Fibroblast of skin of right biceps (primary cell): ENCODE measurements at places on chromosomes 12 and 14.
A peak's percentile ranks its signal among the peaks of the same experiment; 100 is the strongest.

DNA sequence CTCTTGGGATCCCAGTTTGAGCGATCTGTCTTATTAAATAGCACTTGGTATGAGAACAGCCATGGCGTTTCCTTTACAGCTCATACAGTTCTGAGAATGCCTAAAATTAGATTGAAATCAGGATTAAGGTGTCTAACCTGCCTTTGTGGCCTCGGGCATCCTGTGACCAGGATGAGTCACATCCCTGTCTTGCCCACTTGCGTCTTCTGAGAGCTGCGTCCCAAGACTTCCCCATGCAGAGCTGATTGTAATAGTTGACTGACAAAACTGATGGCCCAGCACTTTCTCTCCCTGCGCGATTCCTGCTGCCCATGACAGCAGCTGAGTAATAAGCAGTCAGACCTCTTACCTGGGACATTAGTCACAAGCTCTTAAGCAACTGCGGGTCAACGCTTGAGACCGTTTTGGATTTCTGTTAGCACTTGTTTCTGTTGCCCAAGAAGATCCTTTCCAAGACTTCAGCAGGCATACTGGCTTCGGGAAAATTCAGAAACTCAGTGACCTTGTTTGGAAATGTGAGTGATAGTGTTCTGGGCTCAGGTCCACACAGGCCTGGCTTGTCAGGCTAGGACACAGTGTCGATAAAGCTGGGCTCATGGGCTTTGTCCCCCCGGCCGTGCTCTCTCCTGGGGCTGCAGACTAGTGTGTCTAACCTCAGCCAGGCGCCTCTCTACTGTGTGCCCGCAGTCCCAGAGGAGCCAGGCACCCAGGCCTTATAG, 169.9 kb upstream of the HIF1A start:
- peak; percentile 60 for DNase-seq

DNA sequence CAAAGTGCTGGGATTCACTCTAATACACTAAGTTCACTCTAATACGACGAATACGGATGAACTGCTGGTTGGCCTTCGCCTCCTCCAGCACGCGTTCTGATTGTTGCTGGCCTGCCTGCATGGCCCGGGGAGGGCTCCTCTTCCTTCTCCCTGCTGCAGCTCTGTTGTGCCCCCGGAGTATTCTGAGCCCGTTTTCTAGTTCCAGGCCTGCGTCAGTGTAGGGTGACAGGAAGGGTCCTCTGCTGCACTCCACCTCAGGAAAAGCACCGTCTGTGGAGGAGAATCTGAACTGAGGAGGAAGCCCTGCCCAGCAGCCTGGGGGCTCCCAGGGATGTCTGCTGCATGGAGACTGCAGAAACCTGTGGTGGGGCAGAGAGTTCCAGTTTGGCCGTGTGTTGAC, 44.4 kb downstream of the DDX51 start:
- no peak for DNase-seq

DNA sequence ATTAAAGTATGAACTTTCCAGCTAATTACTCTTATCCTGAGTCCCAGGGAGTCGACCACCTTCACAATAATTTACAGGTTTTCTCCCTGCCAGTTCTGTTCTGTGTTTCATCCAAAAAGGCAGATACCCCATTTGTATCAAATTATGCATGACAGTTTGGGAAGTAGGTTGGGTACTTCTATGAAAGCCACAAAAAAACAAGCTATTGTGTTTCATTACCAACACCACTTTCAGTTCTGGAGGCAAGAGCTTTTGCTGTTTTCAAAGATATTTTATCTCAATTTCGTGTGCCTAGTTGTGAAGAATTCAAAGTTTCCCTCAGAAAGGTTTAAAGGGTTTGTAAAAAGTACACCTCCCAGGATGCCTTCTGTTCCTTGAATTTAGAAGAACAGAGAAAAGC, 557.4 kb downstream of the FLRT2 start:
- no peak for DNase-seq

GRCh38 chr14:104361101-104361591, 218.4 kb upstream of the C14orf180 start:
- no peak for DNase-seq

DNA sequence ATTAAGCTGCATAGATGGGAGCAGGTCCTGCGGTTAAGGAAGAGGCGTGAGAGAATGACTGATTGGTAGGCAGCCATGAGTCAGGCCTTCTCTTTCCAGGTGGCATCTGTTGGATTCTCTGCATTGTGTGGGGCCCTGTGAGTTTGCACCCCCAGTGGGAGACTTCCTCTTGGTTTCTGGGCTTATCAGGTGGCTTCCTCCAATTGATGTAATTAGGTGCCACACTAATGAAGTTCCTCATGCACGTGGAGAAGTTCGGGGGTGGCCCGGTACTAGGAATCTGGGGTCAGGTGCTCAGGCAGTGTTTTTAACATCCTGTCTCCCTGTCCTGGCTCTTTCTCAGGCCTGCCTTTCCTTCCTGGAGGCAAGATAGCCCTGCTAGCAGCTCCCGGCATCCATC, 765.1 kb upstream of the TMEM132C start:
- DNase-seq, result no peak

DNA sequence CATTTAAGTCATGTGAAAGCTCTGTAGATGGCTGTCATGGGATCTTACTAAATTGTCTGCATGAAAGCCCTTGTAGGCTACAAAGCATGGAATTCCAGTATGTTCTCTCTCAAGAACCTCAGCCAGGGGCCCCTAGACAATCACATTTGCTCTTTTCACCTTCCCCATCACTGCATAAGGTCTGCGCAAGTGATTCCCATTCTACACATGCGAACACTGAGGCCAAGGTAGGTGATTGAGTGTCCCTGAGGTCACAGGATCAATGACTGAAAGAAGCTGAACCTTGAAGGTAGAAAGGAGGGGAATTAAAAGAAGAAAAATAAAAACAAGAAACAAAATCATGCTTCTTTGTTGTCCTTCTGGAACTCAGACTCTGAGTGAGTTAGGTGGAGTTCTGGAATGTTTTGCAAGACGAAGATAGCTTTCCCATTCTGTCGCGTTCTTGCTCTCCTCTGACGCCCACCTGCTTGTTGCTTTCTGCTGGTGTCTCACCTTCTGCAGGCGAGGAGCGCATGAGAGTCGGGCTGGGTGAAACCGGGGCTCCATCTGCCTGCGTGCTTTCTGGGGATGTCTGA, 79.9 kb downstream of the SPRING1 start:
- no peak for DNase-seq

DNA sequence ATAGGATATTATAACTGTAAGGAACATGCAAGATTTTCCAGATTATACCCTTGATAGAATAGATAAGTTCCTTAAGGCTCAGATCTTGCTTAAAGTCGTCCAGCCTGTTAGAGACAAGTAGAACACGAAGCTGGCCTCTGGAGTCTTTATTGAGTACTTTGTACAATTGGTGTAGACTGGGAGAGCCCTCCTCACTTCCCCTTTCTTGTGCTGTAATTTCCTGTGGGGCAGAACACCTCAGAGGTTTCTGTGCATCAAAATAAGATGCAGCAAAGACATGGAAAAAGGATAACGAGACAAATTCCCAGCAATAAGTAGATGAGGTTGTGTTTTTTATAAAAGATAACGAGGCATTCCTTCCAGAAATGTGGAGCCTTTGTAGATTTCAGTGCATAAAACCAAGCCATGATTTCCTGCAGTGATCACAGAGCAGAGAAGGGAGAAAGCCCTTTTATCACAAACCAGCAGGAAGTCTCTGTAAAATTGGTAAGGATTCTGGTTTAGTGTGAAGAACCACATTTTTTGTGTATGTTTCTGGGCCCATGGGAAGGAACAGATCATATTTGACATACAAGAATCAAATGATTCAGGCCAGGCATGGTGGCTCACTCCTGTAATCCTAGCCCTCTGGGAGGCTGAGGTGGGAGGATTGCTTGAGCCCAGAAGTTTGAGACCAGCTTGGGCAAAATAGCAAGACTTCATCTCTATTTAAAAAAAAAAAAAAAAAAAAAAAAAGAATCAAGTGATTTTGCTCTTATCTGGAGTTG, 18.0 kb downstream of the GPRC5A start:
- DNase-seq, result no peak

DNA sequence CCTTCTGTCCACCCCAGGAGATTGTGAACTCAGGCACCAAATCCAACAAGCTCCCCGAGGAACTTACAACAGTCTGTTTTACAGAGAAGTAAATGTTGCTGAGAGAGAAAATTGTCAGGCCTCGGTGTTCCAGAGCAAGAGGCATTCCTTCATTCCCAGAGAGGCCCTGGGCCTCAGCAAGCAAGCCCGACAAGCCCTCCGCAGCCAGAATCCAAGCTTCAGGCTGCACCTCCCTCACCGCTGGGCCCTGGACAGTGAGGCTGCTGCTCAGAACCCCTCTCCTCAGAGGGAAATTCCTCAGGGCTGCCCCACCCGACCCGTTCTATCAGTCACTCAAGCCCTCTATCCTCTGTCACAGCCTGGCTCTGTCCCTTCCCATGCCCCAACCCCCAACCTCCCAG, 56.4 kb downstream of the ZFP36L1 start:
- DNase-seq, result no peak

DNA sequence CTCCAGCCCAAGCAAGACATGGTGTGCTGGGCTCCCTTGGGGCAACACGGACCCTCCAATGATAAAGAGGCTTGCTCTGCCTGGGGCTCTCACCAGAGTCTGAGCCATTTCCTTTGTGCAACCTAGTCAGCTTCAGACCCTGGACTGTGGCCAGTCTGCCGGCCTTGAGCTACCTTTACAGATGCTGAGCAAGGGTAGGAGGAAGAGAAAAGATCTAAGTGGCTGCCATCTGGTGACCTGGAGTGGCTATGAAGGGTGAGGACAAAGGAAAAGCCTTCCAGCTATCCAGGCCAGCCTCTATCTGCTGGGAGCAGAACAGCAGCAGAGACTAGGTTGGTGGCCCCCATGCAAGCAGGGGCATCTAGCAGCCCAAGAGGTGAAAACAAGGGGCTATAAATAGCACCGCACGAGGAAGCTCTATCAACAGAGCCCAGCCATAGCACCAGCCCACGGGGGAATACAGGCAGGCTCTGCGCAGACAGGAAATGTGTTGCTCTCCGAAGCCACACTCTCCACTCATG, 230.1 kb downstream of the FOXN3 start:
- no peak for DNase-seq

GRCh38 chr12:130008241-130008640, 104.4 kb upstream of the TMEM132D start:
- DNase-seq, result no peak

- peak; percentile 90 for DNase-seq
Observed at GRCh38 chr12:28568118-28568517, 377.9 kb downstream of the CCDC91 start.

- DNase-seq, result no peak
Observed at GRCh38 chr12:121072147-121072546, 33.1 kb upstream of the OASL start.

- no peak for DNase-seq
Observed at GRCh38 chr12:10779103-10779502, 23.3 kb downstream of the TAS2R7 start.

- DNase-seq, result no peak
Observed at GRCh38 chr14:68283378-68284123, 464.0 kb downstream of the RAD51B start.

- DNase-seq, result no peak
Observed at GRCh38 chr12:18340786-18341185, 79.5 kb downstream of the PIK3C2G start.

GRCh38 chr12:104998423-104999346, 12.6 kb downstream of the NOPCHAP1 start:
- DNase-seq, result no peak

DNA sequence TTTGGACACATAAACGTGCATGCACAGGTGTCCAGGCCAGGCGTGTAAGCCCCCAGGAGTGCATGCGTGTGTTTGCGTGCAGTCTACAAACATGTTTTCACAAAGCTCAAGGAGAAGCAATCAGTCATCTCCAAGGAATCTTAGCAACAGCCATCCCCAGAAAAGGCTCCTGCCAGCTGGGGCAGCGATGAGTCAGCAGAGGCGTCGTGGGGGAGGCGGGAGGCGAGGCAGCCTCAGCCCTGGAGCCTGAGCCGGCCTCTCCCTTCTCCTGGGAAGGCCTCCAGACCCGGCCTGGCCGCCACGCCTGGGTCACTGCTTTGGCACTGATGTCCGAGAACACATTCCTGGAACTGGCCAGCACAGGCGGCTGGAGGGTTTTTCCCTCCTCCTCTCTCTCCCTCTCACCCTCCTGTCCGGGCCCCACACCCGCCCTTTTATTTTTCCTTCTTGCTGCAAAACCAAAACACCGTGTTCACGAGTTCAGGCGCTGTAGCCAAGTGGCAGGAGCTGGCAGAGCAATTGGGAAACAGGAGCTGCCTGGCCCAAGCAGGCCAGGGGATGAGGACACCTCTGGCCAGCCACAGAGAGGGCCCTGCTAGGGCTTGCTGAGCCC, 92.7 kb downstream of the LRRC74A start:
- DNase-seq, result peak; percentile 97

DNA sequence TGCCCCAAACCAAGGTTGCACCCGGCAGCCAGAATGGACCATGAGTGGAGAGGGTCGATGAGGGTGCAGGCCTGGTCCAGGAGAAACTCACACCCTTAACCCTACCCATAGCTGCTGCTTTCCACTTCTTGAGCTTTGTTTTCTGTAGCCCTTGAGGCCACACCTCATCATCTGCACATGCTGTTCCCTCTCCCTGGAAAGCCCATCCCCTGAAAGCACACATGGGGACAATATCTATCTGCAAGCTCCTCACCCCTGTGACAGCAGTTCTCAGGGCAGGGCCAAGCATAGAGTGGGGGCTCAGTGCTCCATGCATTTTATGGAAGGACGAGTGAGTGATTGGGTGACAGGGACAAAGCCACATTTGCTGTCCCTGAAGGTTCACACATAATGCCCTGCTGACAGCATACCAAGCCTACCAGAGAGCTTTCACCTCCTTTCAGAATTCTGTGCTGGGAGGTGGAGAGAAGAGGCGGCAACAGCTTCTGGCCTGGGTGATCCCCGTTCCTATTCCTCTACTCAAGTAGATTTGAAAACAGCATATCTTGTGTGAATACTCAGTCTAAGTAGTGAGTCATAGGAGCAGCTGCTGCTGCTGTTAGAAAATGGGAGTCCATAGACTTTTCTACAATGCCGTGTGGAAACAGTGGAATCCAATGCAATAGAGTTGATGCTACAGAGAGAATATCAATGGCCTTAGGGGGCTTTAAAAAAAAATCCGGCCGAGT, 44.6 kb downstream of the SRGAP1 start:
- peak; percentile 61 for DNase-seq

DNA sequence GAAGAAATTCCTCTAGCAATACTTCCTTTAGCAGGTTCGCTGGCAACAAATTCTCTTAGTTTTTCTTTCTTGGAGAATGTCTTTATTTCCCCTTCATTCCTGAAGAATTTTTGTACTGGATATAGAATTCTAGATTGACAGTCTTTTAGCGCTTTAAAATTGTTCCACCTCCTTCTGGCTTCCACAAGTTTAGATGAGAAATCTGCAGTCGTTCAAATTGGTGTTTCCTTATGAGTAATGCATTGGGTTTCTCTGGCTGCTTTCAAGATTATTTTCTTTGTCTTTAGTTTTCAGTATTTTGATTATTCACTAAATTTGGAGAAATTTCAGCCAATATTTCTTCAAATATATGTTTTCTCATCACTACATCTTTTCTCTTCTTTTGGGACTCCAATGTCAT, 33.3 kb upstream of the FGF6 start:
- no peak for DNase-seq

GRCh38 chr12:122152754-122153153, 21.3 kb downstream of the IL31 start:
- no peak for DNase-seq
